Fibroblast of lung (primary cell): ENCODE measurements at places on chromosomes 7 and 10. TPM values are rescaled to one million over a fixed set of nuclear protein-coding genes. Genes with fewer than 3 reads are reported as not detected.

DNA sequence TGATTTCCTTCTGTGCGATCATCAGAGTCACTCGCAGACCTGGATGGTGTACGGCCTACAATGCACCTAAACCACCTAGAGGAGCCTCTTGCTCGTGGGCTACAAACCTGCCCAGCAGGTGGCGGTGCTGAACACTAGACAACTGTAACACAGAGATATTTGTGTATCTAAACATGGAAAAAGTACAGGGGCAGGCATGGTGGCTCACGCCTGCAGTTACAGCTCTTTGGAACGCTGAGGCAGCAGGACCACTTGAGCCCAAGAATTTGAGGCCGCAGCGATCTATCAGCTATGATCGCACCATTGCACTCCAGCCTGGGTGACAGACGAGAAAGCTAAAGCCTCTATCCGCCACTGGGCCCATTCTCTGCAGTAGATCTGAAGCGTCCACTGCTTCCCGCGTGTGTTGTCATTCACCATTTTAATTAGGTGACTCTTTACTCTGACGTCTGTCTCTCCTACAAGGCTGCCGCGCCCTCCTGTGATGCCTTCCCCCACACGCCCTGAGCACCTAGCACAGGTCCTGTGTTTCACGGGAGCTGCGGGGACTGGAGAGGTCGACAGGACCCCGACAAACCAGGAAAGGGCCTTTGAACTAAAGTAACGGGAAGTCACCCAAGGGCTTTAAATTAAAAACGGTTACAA lies 774 bp downstream of the TUBGCP2 start:
- peak; percentile 57 for DNase-seq

GRCh38 chr7:137423321-137423720 lies 79.8 kb upstream of the PTN start:
- peak; percentile 76 for DNase-seq

GRCh38 chr7:38671911-38672905 lies 41.0 kb upstream of the AMPH start:
- no peak for DNase-seq

- DNase-seq = peak; percentile 73
Observed at GRCh38 chr10:102117391-102118159, 2.6 kb downstream of the LDB1 start.

Gene CADPS2
- total RNA-seq = 32.2 and 40.8 TPM in 2 replicates
